ENCODE measurements at places on chromosomes 1 and 21.

DNA sequence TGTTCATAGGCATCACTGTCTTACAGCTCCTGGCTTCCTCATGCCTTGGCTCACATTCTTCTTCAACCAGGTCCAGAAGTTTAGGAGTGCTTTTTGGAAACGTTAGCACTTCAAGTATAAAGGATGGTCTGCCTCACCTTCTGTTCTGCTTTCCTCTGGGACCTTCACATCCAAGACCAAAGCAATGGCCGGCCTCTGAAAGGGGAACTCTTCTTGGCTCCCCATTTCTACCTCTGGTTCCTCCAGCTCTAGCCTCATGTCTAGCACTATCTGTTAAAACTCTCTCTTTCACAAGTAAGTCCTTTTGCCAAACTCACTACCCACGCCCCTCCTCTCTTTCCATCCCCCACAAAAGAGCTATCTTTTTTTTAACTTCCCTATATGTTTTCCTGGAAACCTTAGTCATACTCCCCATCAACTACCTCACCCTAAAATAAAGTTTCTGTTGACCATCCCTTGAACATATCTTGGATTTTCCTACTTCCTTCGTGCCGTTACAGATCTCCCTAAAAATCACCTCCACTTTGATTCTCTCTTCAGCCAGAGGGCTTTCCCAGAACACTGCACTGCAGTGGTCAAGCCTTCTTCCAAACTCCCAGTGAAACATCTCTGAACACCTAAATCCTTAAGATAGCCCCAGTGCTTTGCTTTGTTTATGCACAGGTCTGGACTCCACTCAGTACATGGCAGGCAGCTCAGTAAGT lies 7.9 kb downstream of the SORT1 start:
- H3K36me3 ChIP-seq, result no peaks in the 10 kb centered on the region
- no peak overlapping the region for H3K4me3 ChIP-seq
- no peak for ATAC-seq
- peak overlapping the region; percentile 87 for H3K27ac ChIP-seq

DNA sequence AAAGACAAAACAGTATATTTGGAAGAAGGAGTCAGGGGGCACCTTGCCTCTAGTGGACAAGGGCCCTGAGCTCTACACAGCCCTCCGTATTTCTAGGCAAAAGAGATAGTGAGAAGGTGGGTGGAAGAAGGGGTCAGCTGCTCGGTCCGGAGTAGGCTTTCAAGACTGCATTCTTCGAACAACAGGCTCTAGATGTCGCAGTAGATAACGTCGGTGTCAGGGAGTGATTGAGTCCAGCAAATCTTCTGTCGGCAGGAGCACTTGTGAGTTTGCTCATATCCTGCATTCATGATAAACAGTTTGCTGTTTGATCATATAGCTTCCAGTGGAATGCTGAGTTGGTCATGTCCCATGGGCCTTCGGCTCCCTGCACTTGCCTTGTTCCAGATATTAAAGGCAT lies 36.8 kb downstream of the DIPK1A start:
- no peak overlapping the region for H3K27ac ChIP-seq
- no peak overlapping the region for H3K4me3 ChIP-seq
- peaks cover 4% of the 10 kb centered on the region for H3K4me1 ChIP-seq
- no peaks in the 10 kb centered on the region for H3K27me3 ChIP-seq
- no peaks in the 10 kb centered on the region for H3K36me3 ChIP-seq
- no peak for ATAC-seq

DNA sequence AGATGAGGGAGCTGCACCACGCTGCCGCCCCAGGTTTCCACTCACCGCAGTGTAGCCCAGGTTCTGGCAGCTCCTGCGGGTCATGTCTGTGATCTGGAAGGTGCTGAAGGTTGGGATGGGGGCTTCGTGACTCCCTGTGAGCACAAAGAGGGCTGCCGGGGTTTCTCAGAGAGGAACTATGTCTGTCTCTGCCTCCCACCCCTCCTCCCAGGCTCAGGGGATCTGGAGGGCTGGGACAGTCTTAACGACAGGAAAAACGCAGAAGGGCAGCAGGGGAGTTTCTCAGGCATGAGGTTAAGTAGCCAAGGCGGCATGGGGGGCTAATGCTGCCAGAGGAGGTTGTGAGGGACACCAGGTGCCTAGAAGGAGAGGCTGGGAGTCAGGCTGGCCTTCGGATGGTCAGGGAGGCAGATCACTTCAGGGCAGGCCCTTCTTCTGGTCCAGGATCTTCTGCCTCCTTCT lies 656 bp downstream of the SH2D2A start:
- H3K36me3 ChIP-seq, result no peaks in the 10 kb centered on the region
- H3K4me1 ChIP-seq, result no peaks in the 10 kb centered on the region
- no peak for ATAC-seq
- H3K27ac ChIP-seq, result peak overlapping the region; percentile 64
- H3K4me3 ChIP-seq, result no peak overlapping the region

GRCh38 chr1:53580739-53581475 lies 121.7 kb downstream of the DMRTB1 start:
- ATAC-seq, result no peak
- no peak overlapping the region for H3K27ac ChIP-seq
- no peaks in the 10 kb centered on the region for H3K4me1 ChIP-seq
- H3K27me3 ChIP-seq, result no peaks in the 10 kb centered on the region
- H3K4me3 ChIP-seq, result no peak overlapping the region

DNA sequence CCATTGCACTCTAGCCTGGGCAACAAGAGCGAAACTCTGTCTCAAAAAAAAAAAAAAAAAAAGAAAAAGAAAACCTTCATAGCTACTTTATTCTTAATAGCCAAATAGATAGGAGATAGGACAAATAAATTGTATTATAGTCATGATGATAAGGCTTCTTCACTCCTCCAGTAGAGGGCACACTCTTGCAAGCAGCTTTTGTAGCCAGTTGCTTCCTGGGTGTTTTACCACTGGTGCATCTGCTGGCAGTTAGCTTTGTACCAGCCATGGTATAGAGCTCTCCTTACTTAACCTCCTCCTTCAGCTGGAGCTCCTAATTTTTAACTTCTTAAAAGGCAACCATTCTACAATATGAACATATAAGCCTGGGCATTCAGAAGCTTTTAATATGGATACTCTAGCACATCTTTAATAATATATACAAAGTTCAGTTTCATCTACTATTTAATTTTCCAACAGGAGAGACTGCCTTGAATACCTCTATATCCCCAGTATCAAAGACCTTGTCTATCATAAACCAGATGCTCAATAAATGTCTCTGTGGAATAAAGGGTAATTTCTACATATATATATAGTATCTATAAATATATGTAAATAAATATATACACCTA lies 35.8 kb downstream of the EVI5 start:
- H3K4me3 ChIP-seq, result no peak overlapping the region
- H3K27ac ChIP-seq, result no peak overlapping the region
- H3K4me1 ChIP-seq, result peaks cover 7% of the 10 kb centered on the region
- no peaks in the 10 kb centered on the region for H3K27me3 ChIP-seq

- no peaks in the 10 kb centered on the region for H3K27me3 ChIP-seq
- H3K4me1 ChIP-seq, result no peaks in the 10 kb centered on the region
- H3K27ac ChIP-seq, result no peak overlapping the region
- ATAC-seq, result no peak
These were observed 26.8 kb downstream of the HP1BP3 start for GRCh38 chr1:20760322-20760721.

- H3K27me3 ChIP-seq, result no peaks in the 10 kb centered on the region
- peaks cover 34% of the 10 kb centered on the region for H3K4me1 ChIP-seq
- H3K4me3 ChIP-seq, result no peak overlapping the region
These were observed 160.9 kb downstream of the PBX1 start for GRCh38 chr1:164719676-164720439.

- ATAC-seq, result no peak
- peaks cover 37% of the 10 kb centered on the region for H3K27me3 ChIP-seq
- H3K36me3 ChIP-seq, result no peaks in the 10 kb centered on the region
- no peak overlapping the region for H3K27ac ChIP-seq
These were observed 3.9 kb downstream of the TMEM61 start for GRCh38 chr1:54984131-54984842.

DNA sequence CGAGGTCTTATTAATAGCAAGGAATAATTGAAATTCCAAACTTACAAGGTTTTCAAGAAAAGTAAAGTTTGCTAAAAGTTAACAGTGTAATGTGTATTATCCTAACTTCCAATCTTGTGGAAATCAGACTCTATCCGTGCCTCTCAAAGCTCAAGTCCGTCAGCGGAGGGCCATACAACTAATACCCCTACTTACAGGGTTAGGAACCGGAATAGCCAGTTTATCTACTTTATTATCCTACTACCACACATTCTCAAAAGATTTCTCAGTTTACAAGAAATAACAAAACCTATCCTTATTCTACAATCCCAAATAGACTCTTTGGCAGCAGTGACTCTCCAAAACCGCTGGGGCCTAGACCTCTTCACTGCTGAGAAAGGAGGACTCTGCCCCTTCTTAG lies 457.8 kb downstream of the PTPRC start:
- no peak overlapping the region for H3K27ac ChIP-seq
- no peak for ATAC-seq
- H3K27me3 ChIP-seq, result no peaks in the 10 kb centered on the region
- H3K4me3 ChIP-seq, result no peak overlapping the region
- no peaks in the 10 kb centered on the region for H3K36me3 ChIP-seq
- no peaks in the 10 kb centered on the region for H3K4me1 ChIP-seq

DNA sequence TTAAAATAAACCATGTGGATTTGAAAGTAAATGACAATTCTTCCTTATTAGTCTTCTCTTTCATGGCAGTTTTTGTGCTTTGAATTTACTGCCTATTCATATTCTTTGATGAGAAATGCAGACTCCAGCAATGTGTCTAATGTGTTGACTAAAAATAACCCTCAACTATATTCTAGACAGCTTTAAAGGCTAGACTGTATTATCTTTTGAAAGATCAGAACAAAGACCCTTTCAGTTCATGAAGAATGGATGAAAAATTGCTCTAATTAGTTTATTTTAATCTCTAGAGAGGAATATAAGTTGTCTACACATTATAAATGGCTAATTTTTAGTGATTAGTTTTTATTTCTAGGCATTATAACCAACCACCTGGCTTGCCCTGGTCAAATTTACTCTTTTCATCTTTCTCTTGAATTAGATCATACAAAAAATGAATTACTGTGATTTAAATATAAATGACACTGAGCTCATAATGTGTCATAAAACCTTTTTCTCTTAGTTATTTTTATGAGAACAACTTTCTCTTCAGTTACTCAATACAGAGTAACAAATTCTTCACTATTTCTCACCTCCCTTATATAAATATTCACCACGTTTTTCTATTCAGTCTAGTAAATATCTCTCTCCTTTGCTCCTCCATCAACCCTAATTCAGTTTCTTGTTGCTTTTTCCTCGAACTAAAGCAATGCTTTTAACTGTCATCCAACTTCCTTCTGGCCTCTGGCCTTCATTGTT lies 428.5 kb upstream of the TMPRSS15 start:
- no peaks in the 10 kb centered on the region for H3K36me3 ChIP-seq
- no peak overlapping the region for H3K27ac ChIP-seq
- ATAC-seq, result no peak
- H3K27me3 ChIP-seq, result no peaks in the 10 kb centered on the region

DNA sequence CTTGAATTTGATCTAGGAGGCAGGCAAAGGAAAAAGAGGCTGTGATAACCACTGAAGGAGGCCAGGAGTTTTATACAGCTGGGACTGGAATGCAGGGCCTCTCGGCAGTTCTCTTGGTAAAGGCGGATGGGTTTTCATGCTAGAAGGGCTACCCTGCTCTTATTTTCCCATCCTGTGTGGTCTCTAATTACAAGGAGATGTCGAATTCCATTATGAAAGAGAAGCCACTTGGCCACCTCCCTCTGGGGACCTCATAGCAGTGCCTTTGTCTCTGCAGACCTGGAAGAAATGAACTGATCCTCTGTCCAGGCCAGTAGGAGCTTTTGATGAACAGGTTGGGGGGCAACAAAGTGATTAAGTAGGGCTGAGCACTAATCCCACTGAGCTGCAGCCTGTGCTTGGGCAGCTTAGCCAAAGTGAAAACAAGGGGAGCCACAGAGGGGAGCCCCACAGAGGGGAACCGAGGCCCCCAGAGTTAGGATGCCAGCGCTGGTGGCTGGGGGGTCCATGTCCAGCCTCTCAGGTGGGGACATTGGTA lies 42.2 kb upstream of the BCAR3 start:
- H3K4me1 ChIP-seq, result peaks cover 10% of the 10 kb centered on the region
- H3K4me3 ChIP-seq, result no peak overlapping the region
- no peaks in the 10 kb centered on the region for H3K36me3 ChIP-seq
- no peaks in the 10 kb centered on the region for H3K27me3 ChIP-seq
- H3K27ac ChIP-seq, result no peak overlapping the region
- no peak for ATAC-seq

- H3K4me3 ChIP-seq, result no peak overlapping the region
- H3K27me3 ChIP-seq, result no peaks in the 10 kb centered on the region
- peaks cover 2% of the 10 kb centered on the region for H3K4me1 ChIP-seq
- H3K27ac ChIP-seq, result no peak overlapping the region
These were observed 16.0 kb downstream of the ZBTB17 start for GRCh38 chr1:15959827-15960446.

- ATAC-seq, result no peak
- peaks cover 6% of the 10 kb centered on the region for H3K27me3 ChIP-seq
- H3K36me3 ChIP-seq, result no peaks in the 10 kb centered on the region
- H3K4me1 ChIP-seq, result no peaks in the 10 kb centered on the region
These were observed 77.6 kb downstream of the RPS6KA1 start for GRCh38 chr1:26607186-26607585.

- H3K27ac ChIP-seq, result peak overlapping the region; percentile 69
- no peak overlapping the region for H3K4me3 ChIP-seq
- no peaks in the 10 kb centered on the region for H3K36me3 ChIP-seq
- peaks cover 46% of the 10 kb centered on the region for H3K4me1 ChIP-seq
- no peaks in the 10 kb centered on the region for H3K27me3 ChIP-seq
- ATAC-seq, result peak; percentile 4
These were observed 48.8 kb downstream of the DDR2 start for GRCh38 chr1:162681122-162681436.

DNA sequence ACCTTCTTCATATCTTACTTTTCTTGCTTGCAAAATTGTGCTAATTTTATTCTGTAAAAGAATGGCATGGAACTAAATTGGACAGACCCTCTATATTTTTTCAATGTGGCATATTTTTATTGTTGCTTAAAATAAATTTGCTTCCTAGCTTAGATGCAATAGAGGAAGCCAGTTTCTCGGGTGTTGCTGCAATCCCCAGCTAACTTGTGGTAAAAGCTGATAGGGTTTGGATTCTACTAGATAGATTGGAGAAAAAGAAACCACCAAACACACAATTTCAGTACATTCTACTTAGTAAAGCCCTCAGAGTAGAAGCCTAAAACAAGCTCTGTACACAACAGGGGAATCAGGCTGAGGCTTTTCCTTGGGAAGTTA lies 49.5 kb upstream of the GCLM start:
- no peaks in the 10 kb centered on the region for H3K36me3 ChIP-seq
- H3K27me3 ChIP-seq, result no peaks in the 10 kb centered on the region
- ATAC-seq, result no peak
- no peak overlapping the region for H3K27ac ChIP-seq

GRCh38 chr1:56908619-56909221 lies 54.1 kb downstream of the C8A start:
- ATAC-seq, result no peak
- no peaks in the 10 kb centered on the region for H3K4me1 ChIP-seq
- H3K27me3 ChIP-seq, result no peaks in the 10 kb centered on the region
